NCI-H1417 (cell line): ENCODE measurements at places on chromosomes 4 and X.
A peak's percentile ranks its signal among the peaks of the same experiment; 100 is the strongest.

GRCh38 chr4:948936-949300, 16.7 kb downstream of the TMEM175 start:
- no peak for DNase-seq

- no peak for DNase-seq
These were observed 42.0 kb upstream of the GRPR start for GRCh38 chrX:16081357-16081756.

- DNase-seq = peak; percentile 11
These were observed 605 bp upstream of the FAT1 start for GRCh38 chr4:186724058-186724863.

DNA sequence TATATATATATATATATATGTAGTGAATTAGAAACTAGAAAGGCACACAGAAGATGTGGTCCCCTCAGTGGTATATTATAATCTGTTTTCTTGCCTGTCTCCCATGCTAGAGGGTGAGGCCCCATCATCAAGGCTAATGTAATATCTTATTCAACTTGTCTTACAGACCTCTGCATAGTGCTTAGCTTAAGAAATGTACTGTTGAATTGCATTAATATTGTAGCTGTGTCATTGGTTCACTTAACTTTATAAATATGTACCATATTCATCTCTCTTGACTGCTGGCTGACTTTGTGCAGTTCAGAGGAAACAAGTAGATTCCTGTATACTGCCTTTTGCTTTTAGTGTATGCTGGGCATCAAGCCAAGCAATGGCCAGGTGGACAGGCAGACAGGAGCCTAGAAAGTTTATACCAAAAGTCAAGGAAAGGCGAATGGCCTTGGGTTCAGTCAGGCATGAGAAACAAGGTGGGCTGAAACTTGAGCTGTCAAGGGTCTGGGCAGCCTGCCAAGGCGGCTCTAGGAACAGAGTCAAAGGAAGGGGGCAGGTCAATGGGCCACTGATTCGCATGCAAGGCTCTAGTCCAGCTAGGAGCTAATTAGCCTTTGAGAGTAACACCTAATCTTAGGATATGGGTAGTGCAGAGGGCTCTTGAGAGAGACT, 78.8 kb upstream of the LEF1 start:
- peak; percentile 96 for DNase-seq

DNA sequence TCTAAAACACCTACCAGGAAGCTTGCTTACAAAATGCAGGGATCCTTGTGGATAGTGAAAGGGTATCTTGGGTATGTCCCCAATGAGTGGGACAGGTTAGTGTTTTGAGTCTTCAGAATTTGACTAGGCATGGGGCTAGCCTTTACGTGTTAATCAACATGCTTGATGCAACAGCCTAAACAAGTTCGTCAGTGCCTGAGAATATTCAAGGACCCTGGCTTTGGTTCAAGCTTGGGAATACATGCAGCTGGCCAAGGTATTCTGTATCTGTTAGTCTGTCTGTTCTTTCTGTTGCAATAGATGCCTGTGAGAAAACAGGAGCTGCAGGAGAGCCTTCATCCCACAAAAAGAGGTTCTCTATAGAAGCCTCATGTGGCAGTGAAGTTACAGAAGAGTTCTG, 149.5 kb downstream of the CCNG2 start:
- DNase-seq = no peak

DNA sequence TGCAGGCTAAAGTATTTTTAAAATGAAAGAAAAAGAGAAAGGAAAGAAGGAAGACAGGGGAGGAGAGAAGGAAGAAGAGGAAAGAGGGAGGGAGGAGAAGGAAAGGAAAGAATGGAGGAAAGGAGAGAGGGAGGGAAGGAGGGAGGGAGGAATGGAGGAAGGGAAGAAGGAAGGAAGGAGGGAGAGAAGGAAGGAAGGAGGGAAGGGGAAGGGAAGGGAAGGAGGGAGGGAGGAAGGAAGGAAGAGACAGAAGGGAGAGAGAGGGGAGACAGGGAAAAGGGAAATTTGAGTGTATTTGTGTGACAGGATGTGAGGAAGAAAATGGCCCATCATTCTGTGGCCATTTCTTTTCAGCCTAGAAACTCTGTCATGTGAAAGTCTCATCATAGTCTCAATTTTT, 14.9 kb upstream of the PLAC1 start:
- no peak for DNase-seq

GRCh38 chrX:110699109-110699508, 96.5 kb downstream of the CHRDL1 start:
- no peak for DNase-seq

DNA sequence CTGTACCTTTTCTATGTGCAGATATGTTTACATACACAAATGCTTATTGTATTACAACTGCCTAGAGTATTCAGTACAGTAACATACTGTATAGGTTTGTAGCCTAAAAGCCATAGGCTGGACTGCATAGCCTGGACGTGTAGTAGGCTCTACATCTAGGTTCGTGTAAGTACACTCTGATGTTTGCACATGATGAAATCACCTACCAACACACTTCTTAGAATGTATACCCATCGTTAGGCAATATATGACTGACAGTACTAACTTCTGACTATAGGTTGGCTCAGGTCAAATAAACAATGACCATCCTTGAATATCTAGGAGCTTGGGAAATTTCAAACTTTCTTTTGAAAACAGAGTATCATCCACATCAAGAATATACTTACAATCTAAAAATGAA, 139.0 kb downstream of the CORIN start:
- no peak for DNase-seq

DNA sequence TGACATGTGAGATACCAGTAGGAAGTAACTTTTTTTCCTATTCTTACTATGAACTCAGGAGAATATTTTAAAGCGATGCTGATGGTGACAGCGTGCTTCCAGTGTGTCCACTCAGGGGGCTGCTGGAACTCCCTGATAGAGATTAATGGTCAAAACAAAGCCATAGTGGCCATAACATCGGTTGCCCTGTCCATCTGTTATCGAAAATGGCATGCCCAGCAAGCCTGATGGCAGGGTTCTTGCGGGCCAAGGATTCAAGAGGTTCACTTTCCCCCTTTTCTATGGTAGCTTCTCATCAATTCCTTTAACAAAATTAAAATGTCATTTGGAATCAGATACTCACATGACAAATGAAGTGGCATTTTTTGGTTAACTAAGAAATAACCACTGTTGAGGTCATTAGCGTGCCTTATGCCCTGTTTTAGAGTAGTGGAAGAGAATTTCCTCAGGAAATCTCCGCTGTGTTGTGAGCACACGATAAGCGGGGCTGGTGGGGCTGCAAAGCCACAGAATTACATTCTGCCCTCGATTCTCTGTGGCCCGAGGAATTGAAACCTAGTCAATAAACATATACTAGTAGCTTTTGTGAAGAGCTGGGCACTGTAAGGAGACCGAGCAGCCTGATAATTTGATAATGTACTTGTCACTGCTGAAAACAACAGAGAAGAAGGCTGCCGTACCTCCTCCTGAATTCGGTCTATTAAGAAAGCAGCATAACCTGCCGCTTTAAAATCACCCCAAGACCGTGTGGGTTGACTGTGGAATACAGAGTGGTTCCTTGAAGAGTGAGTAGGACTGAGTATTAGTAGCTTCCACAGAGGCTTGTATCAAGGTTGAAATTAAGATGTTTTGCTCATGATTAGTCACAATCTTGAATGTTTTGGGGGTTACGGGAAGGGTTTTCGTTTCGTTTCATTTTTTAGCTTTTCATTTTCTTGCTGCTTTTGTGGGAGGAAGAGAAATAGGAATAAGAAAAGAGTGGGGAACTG, 46.7 kb downstream of the PTCHD1 start:
- no peak for DNase-seq

DNA sequence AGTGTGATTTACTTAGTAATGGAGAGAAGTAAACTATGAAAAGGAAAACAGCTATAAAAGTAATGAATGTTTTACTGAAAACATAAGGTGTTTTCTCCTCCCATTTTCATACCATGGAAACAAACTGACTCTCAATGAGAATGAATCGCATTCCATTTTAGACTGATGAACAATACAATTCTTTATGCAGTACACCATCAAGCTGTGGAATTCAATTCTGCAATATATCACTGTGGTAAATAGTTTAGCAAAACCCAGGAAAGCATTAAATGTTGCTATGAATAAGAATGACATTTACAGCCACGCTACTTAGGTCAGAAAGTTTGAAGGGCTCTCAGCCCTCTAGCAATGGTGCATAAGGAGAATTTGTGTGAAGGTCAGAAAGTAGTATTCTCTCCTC, 7.4 kb downstream of the DCAF8L2 start:
- no peak for DNase-seq

GRCh38 chr4:2767046-2767704, 11.0 kb upstream of the TNIP2 start:
- DNase-seq = no peak

DNA sequence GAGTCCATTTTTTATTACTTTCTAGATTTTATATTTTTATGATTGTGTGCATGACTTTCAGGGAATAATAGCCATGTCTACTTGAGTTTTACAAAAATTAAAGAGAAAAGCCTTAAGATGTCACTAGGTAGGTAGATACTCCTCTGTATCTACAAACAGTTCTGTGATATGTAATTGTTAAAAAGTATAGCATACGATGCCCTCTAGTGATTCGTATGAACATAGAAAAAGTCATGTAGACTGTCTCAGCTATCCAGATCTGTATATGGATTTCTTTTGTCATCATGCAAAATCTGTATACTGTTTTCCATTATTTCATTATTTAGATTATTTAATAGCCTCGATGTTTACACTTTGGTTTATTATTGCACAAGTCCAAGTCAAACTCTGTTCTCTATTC, 856.6 kb downstream of the CENPC start:
- DNase-seq = peak; percentile 70

DNA sequence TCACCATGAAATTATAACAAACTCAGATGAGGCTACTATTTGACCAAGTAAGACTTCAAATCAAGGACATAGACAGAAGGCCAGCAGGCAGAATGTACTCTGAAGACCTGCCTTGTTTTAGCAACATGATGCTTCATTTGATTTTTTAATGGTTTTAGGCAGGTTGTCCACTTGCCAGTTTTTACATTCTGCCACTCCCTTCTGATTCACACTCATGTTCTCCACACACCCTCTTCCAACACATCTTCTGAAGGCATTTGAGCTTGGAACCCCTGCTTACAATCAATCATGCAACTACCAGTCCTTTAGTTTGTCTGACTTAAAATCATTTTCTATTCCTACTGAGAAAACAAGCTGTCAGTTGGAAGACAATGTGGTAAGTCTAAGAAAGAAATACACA, 114.9 kb upstream of the SMIM31 start:
- DNase-seq = no peak

DNA sequence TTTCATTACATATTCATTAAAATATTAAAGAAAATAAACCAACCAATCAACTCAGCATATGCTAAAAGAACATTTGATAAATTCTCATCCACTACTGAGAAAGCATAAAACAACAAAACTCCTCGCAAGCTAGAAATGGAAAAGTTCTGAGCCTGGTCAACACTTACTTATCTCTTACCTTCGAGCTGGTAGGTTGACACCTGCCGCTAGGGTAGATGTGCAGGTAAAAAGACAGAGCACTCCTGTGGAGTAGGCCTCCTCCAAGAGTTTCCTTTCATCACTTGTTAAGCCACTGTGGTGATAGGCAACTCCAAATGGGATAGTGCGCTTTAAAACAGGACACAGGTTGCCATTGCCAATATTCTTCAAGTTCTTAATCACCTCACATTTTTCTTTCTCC, 18.9 kb downstream of the HELQ start:
- no peak for DNase-seq

DNA sequence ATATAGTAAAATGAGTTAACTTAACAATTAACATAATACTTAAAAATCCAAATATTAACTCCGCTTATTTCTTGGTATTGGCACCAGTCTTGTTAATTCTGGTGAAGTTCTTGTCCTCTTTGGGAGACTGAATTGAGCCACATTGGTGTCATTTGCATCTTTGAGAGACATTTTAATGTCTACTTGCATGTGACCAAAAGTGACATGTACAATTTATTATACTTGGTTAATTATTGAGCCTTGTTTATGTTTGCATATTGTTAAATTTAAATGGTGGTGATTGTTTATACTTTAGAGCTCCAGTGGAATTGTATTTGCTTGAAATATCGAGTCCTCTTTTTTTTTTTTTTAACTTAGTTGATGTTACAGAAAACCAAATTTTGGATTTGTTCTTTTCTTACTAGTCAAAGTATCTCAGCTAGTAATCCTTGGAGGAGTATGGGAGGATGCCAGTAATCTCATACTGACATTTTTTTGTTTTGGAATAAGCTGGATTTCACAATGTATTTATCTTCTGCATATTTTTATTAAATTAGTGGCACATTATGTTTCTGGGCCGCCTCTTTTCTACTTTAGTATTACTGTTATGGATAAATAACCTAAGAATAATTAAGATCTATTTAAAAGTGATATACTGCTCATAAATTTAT, 3.9 kb downstream of the SPCS3 start:
- no peak for DNase-seq

- DNase-seq = no peak
These were observed 782.5 kb downstream of the FAT4 start for GRCh38 chr4:126097155-126097799.

- no peak for DNase-seq
These were observed 64.5 kb upstream of the WDR1 start for GRCh38 chr4:10180927-10181744.

DNA sequence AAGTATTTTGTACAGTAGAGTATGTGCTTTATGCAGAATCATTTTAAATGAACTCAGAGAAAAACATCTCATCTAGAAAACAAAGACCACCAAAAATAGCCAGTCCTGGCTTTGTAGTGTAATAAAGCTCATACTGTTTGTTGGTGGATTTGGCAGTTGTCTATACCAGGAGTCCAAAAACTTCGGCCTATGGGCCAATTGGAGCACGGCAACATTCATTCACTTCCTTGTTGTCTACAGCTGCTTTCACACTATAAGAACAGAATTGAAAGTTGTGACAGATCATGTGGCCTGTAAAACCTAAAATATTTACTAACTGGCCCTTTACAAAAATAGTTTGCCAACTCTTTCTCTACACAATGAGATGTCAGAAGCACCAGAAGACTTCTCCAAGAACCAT, 5.3 kb downstream of the FBXW7 start:
- DNase-seq = no peak

GRCh38 chr4:128385683-128386304, 98.2 kb upstream of the PGRMC2 start:
- no peak for DNase-seq

- no peak for DNase-seq
These were observed 29.0 kb downstream of the CHST7 start for GRCh38 chrX:46602468-46603102.

- no peak for DNase-seq
These were observed 75.9 kb downstream of the INTS12 start for GRCh38 chr4:105632599-105632998.

GRCh38 chr4:79212311-79212710, 113.5 kb downstream of the NAA11 start:
- DNase-seq = no peak

GRCh38 chrX:27565992-27566391, 24.2 kb upstream of the DCAF8L2 start:
- DNase-seq = no peak
